Stimulated activated CD4-positive, alpha-beta T cell treated with anti-CD3 and anti-CD28 coated beads, Interleukin-2, amount 100 ng/mL, for 4 hours (primary cell): ENCODE measurements at places on chromosomes 5 and 9.

- DNase-seq = peak; percentile 15
These were observed 47.8 kb upstream of the TGFBR1 start for GRCh38 chr9:99056886-99057664.

- DNase-seq = no peak
These were observed 114.4 kb downstream of the PSD2 start for GRCh38 chr5:139910036-139910435.

DNA sequence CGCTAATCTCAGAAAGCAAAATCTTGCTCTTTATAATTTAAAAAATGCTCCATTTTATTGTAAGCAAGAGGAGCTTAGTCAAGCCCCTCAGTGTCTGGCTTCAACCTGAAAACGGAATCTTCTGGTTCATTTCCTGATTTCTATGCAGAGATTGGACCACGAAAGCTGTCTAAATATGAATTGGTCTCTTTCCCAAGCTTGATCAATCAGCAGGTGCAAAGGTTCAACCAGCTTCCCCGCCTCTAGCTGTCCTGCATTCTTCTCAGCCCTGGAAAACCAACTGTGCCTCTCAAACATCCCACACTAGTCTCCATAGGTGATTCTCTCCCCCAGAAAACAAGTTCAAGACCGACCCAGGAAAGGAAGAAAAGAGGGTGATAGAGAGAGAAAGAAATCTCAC lies 34.5 kb downstream of the FNBP1 start:
- no peak for DNase-seq

DNA sequence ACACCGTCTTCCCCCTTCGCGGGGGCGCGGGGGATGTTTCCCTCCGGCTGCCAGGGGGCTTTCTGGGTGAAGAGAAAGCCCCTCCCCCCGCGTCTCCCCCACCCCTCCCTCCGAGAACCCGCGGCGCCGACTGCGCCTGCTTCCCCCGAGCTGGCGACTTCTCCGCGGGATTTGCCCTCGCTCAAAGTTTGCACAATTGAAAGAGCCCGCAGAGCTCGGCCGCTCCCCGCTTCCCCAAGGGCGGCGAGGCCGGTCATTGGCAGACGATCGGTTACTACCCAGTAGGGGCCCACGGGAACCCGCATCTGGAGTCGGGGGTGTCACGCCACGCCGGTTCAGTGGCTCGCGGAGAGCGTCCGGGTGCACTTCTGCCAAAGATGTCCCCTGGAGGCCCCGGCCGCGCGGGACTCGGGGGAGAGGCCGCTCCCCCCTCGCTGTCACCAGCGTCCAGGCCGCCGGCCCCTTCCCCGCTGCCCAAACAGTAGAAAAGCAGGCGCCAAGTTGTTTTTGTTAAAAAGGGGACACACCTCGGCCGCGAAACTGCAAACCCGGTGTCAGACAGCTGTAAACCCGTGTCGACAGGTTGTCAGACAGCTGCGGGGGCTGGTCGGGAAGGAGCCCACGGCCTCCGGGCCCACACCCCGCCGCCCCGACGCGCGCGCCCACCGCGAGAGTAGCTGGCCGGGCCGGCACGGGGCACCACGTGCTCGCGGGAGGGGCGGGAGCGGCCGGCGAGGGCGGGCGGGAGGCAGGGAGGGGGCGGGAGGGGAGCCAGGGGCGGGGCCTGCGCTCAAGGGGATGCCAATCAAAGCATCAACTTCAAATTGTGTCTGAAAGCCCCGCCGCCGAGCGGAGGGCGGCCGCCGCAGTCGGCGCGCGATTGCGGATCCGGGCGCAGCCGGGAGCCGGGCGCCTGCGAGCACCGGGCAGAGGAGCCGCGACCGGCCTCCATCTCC lies at the start of gene IRX1:
IRX1 (plus strand) TSS at position 827 of the 956 bp plus-strand sequence. CDS start 274 bp downstream, outside the sequence.
- no peak for DNase-seq

GRCh38 chr5:7816535-7816901 lies 34.4 kb downstream of the CFAP90 start:
- no peak for DNase-seq

DNA sequence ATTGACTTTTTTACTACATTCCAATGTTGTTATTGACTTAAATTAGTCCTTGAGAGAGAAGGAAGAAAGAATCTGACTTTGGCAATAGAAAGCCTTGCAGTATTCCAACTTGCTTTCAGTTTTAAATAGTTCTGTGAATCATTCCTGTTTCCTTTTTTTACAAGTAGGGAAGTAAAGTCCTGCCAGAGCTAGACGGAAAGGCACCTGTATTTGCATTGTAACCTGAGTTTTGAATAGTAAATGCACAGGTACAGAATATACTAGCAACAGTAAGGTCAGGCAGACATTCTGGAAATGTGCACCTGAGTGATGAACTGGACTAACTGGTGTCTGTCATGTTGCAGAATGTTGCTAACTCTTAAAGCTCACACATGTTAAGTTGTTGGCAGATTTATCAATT lies 100.9 kb downstream of the PRKACG start:
- DNase-seq = no peak

GRCh38 chr5:24598956-24599355 lies 45.8 kb downstream of the CDH10 start:
- DNase-seq = no peak
